ENCODE measurements at places on chromosomes 5 and 9. TPM values are rescaled to one million over a fixed set of nuclear protein-coding genes. Genes with fewer than 3 reads are reported as not detected.

PCDHGA5 gene
- 0.11 TPM for total RNA-seq

PCDHB16 gene
- not detected for total RNA-seq

GABBR2 gene
- total RNA-seq: not detected

SUSD3 gene
- 45.4 TPM for total RNA-seq

PDE6A gene
- not detected for total RNA-seq

TRPM6 gene
- 0.19 TPM for total RNA-seq

TUSC1 gene
- not detected for total RNA-seq

GRCh38 chr5:14831006-14831338 is 40.6 kb downstream of the ANKH start:
- no peak for ATAC-seq

DNA sequence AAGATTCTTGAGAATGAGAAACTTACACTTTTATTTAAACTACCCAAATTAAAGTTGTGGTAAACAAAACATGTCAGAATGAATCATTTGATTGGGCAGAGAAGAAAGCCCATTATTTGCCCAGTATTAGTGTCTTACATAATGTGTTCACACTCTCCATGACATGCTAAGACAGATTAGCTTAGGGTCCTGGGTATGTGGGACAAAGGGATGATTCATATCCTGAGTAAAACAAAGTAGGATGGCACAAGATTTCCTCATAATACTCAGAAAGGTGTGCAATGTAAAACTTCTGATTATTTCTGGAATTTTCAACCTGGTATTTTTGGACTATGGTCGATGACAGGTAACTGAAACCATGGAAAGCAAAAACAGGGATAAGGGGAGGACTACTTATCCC is 183.9 kb upstream of the POU5F2 start:
- no peak for ATAC-seq

GRCh38 chr9:10146517-10147331 is 466.1 kb downstream of the PTPRD start:
- ATAC-seq: no peak

DNA sequence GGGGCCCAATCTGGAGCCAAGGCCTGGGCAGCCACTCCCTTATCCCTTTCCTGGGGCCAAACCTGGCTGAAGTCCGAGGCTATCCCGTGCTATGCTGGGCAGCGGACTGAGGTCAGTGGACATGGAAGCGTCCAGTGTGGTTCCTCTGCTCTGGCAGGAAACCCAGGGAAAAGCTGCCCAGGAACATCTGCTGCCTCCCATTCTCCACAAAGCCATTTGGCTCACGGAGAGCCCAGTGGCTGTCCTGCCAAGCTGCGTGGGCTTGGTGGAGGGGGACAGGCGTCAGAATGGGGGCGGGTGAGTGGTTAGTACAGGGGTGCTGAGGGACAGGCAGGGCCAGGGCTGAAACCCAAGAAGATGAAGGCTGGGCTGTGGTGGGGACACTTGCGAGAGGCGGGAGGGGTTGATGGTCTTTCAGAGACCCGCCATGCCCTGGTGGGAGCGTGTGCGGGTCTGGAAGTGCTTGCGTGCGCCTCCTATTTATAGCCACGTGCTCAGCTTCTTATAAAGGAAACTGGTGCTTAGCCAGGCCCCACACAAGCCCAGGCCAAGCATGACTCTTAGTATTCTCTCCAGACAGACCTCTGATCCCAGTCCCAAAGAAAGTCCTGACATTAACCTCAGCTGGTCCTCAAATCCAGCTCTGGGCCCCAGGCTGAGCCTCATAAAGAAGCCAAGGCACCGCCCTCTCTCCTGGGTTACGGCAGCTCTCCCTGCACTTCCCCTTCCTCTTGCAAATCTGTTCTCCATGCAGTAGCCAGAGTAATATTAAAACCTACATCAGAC is 9.4 kb upstream of the SLC6A7 start:
- ATAC-seq: no peak

GRCh38 chr5:160339406-160340130 is 27.2 kb upstream of the CCNJL start:
- ATAC-seq: peak; percentile 78

DNA sequence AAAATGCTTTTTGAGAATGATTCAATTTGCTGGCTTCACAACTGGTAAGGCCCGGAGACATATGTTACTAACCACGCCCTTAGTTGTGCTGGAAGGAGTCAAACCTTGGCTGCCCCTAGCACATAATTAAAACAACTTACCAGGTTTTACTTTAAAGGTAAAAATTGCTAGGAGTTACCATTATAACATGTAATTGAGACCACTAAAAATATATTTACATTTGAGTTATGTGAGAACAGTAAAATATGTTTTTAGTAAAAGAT is 435.6 kb upstream of the CDH9 start:
- no peak for ATAC-seq

DNA sequence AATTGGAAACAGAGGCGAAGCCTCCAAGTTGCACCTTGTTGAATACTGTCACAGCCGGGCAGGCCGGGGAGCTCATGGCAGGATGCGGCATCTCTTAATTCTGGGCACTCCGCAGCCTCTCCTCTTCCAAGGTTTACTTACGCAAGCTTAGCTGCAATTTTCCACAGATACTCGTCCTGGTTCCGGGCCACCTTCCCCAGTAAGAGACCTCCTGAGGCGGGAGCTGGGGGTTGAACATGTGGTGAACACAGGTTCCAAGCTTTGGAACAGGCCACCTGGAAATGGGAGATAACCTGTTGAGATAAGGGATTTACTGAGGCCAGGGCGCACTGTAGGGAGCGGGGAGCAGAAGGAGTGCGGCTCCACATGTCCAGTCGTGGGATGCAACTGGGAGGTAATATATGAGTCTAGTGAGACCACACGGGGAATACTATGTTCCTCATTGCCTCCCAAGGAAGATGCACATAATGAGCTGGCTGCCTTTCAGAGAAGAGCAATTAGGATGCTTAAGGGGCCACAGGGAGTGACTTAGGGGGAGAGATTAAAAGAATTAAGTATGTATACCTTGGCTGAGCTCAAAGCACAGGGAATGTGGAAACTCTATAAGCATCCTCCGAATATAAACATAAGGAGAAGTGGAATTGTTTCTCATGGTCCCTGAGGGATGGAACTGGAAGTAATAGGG is 335.2 kb downstream of the CWC27 start:
- ATAC-seq: no peak

- ATAC-seq: no peak
Measured at GRCh38 chr5:52893105-52893504, 96.0 kb upstream of the ITGA2 start.

DNA sequence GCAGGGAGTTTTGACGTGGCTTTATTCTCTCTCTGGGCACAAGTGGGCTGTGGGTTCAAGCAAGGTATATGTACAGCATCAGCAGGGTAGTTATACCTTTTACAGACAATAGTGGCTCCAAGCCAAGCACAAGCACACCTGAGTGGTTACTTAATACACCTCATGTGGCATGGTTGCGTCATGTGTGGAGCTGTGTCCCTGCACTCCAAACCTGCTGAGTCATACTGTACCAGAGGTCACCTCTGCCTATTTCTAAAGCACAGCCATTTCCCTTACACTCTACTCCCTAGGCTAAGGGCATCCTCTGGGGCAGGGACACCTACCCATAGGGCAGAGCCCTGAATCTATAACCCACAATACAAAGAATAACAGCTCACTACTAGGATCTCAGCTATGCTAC is 147.3 kb downstream of the OSTF1 start:
- no peak for ATAC-seq

DNA sequence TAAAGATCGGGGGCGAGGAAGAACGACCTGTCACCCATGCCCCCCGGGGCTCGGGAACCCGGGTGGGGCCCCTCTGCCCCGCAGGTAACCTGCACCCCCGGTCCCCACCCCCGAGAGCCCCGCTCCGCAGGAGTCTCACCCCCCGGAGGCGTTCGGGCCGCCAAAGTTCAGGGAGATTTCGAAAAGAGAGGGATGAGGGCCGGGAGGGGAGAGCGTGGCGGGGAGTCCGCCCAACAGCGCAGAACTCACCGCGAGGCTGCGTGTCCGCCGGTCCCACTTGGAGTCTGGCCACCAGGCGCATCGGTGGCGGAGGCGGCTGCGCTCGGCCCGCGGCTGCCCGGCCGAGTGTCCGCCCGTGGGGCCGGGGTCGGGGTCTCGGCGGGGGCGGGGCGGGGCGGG is at the start of gene PHF19:
TSS of gene PHF19 (minus strand) at position 347 of the 399 bp plus-strand sequence. CDS start 2,447 bp downstream, outside the sequence.
- ATAC-seq: peak; percentile 43

DNA sequence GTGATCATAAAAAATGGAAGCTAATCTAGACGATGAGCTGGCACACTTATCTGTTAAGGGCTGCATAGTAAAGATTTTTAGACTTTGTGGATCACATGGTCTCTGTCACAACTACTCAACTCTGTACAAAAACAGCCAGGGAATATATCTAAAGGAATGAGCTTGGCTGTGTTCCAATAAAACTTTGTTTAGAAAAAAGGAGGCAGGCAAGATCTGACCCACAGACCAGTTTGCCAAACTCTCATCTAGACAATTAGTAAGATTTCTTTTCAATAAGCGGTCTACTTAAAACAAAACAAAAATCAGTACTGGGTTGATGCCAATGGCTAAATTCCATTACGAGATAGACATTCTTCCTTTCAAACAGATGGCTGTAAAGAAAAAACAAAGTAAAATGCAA is 53.0 kb upstream of the RETREG1 start:
- ATAC-seq: no peak

DNA sequence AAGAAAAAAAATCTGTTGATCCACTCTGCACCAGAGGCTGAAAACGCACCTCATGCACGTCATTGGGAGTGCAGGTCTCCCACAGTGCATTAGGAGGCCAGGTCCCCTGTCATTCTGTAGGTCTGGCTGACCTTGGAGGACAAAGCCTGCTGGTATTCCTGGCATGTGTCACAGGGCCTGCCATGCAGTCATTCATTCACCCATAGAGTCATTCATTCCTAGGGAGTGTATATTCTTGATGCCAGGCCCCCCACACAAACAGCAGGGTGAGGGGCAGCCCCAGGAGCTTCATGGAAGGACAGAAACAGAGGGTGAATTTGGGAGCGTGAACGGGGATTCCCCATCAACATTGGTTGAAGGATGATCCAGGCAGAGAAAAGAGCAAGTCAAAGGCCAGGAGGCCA is 2.2 kb downstream of the GBGT1 start:
- no peak for ATAC-seq

- peak; percentile 63 for ATAC-seq
Measured at GRCh38 chr5:1502046-1502736, 21.6 kb downstream of the LPCAT1 start.

DNA sequence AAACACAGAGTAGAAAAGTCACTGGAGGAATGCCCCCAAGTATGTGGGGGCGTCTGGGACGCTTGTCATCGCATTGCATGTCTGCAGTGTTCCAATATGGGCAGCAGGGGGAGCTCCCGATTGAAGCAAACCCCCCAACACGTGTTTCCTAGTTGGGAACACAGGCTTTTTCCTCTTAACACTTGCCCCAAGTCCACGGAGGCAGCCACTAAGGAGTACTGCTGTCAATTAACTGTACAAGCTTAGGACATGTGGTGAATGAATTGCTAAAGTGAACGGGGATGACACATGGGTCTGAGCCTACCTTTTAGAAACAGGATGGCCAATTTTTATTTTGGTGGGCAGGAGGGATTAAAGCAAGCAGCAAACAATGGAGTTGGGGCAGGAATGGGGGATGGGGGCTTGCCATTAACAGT is 2.2 kb downstream of the GABRB2 start:
- ATAC-seq: no peak

GRCh38 chr9:108300306-108301287 is 555.2 kb downstream of the ACTL7B start:
- ATAC-seq: no peak

DNA sequence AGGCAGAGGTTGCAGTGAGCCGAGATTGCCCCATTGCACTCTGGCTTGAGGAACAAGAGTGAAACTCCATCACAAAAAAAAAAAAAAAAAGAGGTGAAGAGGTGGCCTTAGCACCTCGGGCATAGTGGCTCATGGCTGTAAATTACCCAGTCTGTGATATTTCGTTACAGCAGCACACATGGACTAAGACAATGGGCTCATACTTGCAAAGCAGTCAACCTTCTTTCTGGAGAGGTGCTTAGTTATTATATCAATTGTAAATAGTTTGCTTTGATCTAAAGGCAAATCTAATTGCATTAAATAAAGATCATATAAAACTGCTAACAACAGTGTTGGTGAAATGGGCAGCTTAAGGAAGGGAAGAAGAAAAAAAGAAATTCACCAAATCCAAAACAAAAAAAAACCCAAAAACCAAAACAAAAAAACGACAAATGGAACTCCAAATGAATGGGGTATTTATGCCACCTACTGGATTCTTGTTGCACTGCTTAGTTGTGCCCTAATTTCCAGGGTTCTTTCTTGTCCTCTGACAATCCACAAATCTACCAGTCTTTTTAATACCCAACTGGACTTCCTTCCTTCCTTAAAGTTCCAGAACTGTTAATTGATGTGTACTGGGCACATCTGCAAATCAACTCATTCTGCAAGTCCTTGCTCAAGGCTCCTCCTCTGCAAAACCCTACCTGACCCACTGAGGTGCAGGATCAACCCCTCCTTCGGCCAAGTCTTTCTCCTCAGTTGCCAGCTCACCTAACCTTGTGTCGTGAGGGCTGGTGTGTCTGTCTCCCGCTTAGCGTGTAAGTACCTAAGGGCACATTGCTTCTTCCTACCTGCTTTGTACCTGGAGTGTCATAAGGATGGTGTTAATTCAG is 35.0 kb upstream of the DMRT1 start:
- ATAC-seq: no peak

DNA sequence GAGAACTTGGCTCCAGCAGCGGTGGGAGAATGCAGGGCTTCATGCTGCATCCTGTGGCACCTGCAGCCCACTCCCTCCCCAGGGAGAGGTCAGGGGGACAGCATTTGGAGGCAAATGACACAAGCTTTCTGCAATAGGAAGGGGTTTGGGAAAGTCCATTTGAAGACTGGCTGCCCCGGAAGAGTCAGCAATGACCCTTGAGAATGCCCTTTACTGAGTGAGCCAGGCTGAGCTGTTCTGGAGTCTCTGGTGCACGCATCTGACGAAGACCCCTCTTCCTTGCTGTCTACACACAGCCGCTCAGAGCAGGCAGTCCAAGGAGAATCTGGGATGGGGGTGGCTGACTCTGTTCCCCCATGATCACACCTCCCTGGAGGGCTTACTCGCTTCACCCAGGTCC is 5.5 kb upstream of the NXNL2 start:
- no peak for ATAC-seq

DNA sequence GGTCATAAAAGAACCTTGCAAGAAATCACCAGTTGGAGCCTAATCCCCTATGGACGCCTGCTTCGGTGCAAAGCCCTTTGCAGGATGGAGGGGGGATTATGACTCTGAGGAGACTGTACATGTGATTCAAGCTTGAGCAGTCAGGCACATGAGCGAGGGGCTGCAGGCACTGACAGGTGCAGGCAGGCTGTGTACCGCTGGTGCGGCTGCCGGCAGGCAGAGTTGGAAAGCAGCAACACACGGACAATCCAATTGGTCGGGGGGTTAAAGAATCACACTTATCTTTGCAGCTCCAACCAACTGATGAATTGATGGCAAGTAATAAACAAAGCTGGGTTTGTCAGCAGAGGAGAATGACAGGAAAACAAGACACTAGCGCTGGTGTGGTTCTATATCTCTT is 5.7 kb downstream of the WHRN start:
- ATAC-seq: no peak

GRCh38 chr5:176388003-176388443 is 375 bp downstream of the NOP16 start:
- ATAC-seq: no peak

Measured in activated T-helper 17 cell treated with anti-CD3 and anti-CD28 coated beads, Interleukin-2, amount 50 U/mL, for 72 hours (primary cell).